Type B pancreatic cell (in vitro differentiated cells): ENCODE measurements at places on chromosomes 7 and 10. TPM values are rescaled to one million over a fixed set of nuclear protein-coding genes. Genes with fewer than 3 reads are reported as not detected.
A peak's percentile ranks its signal among the peaks of the same experiment; 100 is the strongest.

Gene NEUROG3
- 0.51 and 0.93 TPM in 2 replicates for total RNA-seq

Gene OR13A1
- total RNA-seq, result 0.14 TPM in 2 replicates

Gene AEBP1
- 5.0 and 64.1 TPM in 2 replicates for total RNA-seq

Gene RBP3
- total RNA-seq, result not detected in 2 replicates

Gene WDR86
- total RNA-seq, result 13.0 and 83.0 TPM in 2 replicates

Gene TWNK
- 11.3 and 19.2 TPM in 2 replicates for total RNA-seq

Gene ELAPOR2
- 29.5 and 39.8 TPM in 2 replicates for total RNA-seq

Gene STX1A
- 27.3 and 35.1 TPM in 2 replicates for total RNA-seq

Gene CASTOR2
- total RNA-seq, result 42.8 and 70.3 TPM in 2 replicates

- peaks cover 20% of the 10 kb centered on the region for H3K36me3 ChIP-seq
- DNase-seq, result no peak
- no peaks in the 10 kb centered on the region for H3K27me3 ChIP-seq
- H3K27ac ChIP-seq, result peak overlapping the region; percentile 99
- peaks cover 27% of the 10 kb centered on the region for H3K4me1 ChIP-seq
- H3K4me3 ChIP-seq, result peak overlapping the region; percentile 97
Observed at GRCh38 chr7:30596721-30597120, 2.0 kb downstream of the GARS1 start.

DNA sequence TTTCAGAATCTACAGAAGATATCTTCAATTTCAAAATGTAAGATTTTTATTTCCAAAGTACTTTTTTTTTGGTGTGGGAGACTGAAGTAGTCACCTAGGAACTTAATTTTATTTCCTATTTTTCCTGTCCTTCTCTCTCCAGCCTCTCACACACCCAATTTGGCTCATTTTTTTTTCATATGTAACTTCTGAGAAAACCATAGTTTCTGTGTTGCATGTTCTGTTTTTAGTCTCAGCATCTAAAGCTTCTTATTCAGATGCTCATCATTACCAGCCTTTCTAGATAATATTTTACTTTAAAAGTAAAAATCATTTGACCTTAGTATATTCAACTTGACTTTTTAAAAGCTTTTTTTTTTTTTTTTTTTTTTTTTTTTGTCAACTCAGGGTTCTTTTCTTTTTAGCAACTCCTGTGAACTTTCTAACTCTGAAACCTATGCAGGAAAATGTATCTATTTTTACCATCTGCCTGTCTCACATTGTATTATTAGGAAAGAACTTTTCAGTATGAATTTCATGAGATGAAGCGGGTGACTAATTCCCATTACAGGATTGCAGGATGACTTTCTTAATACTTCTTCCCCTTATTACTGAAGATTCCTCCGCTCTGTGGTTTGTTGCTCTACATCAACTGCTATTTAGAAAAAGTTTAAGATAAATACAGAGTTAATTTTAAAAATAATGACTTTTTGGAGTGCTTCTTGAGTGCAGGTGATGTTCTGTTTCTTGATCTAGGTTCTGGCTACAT lies 73.6 kb upstream of the LSM8 start:
- no peak overlapping the region for H3K4me3 ChIP-seq
- H3K27ac ChIP-seq, result no peak overlapping the region
- DNase-seq, result no peak
- H3K4me1 ChIP-seq, result no peaks in the 10 kb centered on the region
- H3K36me3 ChIP-seq, result no peaks in the 10 kb centered on the region

GRCh38 chr10:76051007-76051936 lies 619.8 kb downstream of the LRMDA start:
- peaks cover 55% of the 10 kb centered on the region for H3K27me3 ChIP-seq
- peaks cover 4% of the 10 kb centered on the region for H3K36me3 ChIP-seq
- peak overlapping the region; percentile 42 for H3K4me3 ChIP-seq
- peaks cover 39% of the 10 kb centered on the region for H3K4me1 ChIP-seq

DNA sequence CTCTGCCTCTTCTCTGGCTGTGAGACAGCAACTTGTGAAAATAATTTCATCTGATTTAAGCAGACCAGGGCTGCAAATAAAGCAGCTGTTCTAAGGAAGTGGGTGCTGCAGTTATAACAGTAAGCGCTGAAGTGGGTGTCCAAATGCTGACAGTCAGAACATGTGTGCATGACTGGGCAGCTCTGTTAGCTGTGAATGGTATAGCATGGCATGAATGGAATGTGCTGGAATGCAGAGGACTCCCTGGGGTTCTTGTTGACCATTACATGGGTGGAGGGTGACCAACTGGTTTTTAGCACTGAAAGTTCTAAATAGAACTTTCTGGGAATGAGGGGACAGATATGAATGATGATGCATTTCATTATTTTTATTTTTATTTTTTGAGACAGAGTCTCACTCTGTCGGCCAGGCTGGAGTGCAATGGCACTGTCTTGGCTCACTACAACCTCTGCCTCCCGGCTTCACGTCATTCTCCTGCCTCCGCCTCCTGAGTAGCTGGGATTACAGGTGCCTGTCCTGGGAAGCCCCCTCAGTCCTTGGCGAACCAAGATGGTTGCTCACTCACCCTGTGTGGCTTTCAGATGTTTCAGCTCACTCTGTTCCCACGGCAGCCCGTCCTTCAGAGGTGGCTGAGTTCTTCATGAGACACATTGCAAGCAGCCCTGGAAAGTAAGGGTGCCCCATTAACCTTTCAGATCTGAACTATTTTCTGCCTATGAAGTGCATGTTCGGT lies 319.8 kb upstream of the PHYHIPL start:
- peaks cover 7% of the 10 kb centered on the region for H3K36me3 ChIP-seq
- peak overlapping the region; percentile 19 for H3K27ac ChIP-seq
- peaks cover 4% of the 10 kb centered on the region for H3K4me1 ChIP-seq
- no peak for DNase-seq
- no peak overlapping the region for H3K4me3 ChIP-seq
- no peaks in the 10 kb centered on the region for H3K27me3 ChIP-seq

DNA sequence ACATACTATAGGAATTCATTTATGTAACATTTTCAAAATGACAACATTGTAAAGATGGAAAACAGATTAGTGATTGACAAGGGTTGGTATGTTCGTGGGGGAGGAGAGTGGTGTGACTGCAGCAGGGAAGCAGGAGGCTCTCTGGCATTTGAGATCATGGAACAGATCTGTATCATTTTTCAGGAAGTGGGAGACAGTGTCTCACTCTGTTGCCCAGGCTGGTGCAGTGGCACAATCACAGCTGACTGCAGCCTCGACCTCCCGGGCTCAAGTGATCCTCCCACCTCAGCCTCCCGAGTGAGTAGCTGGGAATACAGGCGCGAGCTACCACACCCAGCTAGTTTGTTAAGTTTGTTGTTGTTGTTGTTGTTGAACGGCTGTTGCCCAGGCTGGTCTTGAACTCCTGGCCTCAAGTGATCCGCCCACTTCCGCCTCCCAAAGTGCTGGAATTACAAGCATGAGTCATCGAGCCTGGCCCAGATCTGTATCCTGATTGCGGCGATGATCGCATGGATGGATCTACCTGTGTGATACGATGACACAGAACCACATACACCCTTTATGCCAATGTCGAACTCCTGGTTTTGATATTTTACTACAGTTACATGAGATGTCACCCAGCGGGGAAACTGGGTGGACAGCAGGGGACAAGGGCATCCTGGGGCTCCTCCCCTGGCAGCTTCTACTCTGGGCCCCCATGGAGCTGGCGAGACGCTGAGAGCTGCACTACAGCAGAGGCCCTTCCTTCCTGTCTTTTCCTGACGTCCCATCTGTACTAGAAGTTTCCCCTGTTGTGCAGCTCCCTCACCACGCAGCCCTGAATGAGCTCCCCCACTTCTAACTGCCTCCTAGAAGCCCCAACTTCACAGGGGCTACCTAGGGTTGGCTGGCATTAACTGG lies 12.3 kb upstream of the CYTH3 start:
- H3K4me3 ChIP-seq, result no peak overlapping the region
- H3K27ac ChIP-seq, result peak overlapping the region; percentile 29
- H3K27me3 ChIP-seq, result no peaks in the 10 kb centered on the region

DNA sequence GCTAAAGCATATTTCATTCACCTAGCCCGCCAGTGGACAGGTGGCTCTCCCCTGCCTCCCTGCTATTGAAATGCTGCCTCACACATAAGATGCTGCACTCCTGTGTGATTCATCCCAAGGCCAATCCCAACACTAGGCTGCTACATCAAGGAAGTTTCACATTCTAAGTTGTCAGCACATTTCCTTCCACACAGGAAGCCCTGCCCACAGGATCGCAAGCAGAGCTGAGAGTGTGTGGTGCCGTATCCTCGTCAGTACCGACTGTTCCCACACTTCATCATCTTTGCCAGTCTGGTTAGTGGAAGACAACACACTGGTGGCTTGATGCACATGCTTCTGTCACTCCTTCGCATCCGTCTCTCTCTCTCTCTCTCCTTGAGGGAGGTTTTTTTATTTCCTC lies 194.3 kb upstream of the PPP2R2D start:
- no peaks in the 10 kb centered on the region for H3K36me3 ChIP-seq
- H3K4me3 ChIP-seq, result no peak overlapping the region
- H3K27ac ChIP-seq, result no peak overlapping the region
- peaks cover 12% of the 10 kb centered on the region for H3K27me3 ChIP-seq
- DNase-seq, result peak; percentile 34

- H3K36me3 ChIP-seq, result peaks cover 6% of the 10 kb centered on the region
- peak overlapping the region; percentile 98 for H3K27ac ChIP-seq
- H3K4me1 ChIP-seq, result peaks cover 9% of the 10 kb centered on the region
- peak overlapping the region; percentile 97 for H3K4me3 ChIP-seq
- H3K27me3 ChIP-seq, result no peaks in the 10 kb centered on the region
Observed at GRCh38 chr7:100865938-100866728, 1.1 kb upstream of the TRIP6 start.

DNA sequence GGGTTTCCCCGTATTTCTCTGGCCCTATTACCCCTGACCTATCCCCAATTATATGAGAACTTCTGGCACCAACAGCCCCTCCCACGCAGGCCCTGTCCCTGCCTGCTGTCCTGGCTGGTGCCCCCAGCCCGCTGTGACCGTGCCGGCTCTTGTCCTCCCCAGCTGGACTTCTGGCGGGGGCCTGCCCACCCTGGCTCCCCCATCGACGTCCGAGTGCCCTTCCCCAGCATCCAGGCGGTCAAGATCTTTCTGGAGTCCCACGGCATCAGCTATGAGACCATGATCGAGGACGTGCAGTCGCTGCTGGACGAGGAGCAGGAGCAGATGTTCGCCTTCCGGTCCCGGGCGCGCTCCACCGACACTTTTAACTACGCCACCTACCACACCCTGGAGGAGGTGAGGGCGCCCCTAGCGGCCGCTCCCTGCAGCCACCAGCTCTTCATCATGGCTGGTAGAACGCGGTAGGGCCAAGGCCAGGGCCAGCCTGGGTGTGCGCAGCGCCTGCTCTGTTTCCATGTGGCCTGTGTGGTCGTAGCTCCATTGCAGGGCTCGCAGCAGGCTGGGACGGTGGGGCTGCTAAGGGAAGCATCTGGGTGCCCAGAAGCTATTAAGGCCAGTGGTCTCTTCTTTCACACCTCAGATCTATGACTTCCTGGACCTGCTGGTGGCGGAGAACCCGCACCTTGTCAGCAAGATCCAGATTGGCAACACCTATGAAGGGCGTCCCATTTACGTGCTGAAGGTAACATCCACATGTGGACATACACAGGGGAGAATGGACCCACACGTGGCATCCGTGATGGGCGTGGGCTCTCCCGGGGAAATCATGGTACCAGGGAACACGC lies 1.4 kb downstream of the CPA1 start:
- no peak overlapping the region for H3K4me3 ChIP-seq
- peaks cover 19% of the 10 kb centered on the region for H3K4me1 ChIP-seq
- DNase-seq, result no peak
- H3K27me3 ChIP-seq, result no peaks in the 10 kb centered on the region
- H3K36me3 ChIP-seq, result peaks cover 5% of the 10 kb centered on the region

- H3K27me3 ChIP-seq, result no peaks in the 10 kb centered on the region
- H3K4me3 ChIP-seq, result no peak overlapping the region
- H3K4me1 ChIP-seq, result no peaks in the 10 kb centered on the region
- no peak for DNase-seq
Observed at GRCh38 chr10:11927746-11928145, 104.6 kb downstream of the PROSER2 start.

- no peak for DNase-seq
- no peak overlapping the region for H3K27ac ChIP-seq
- peaks cover 7% of the 10 kb centered on the region for H3K4me1 ChIP-seq
Observed at GRCh38 chr7:41536873-41537665, 165.8 kb downstream of the INHBA start.

GRCh38 chr7:4817178-4817901 lies 41.9 kb downstream of the AP5Z1 start:
- H3K4me1 ChIP-seq, result peaks cover 8% of the 10 kb centered on the region
- peaks cover 10% of the 10 kb centered on the region for H3K36me3 ChIP-seq
- DNase-seq, result no peak
- H3K27ac ChIP-seq, result no peak overlapping the region

GRCh38 chr10:30059209-30060107 lies at the start of gene JCAD:
Gene JCAD, minus strand, starts transcription at chr10:30059586. Its CDS starts 11,774 bp downstream, at chr10:30047812.
- H3K4me1 ChIP-seq, result peaks cover 29% of the 10 kb centered on the region
- H3K36me3 ChIP-seq, result no peaks in the 10 kb centered on the region
- peaks cover 28% of the 10 kb centered on the region for H3K27me3 ChIP-seq
- peak within 1 kb of the TSS; percentile 93 for H3K4me3 ChIP-seq
- peak; percentile 81 for DNase-seq
- peak within 1 kb of the TSS; percentile 70 for H3K27ac ChIP-seq

GRCh38 chr10:35451151-35452016 lies 115.1 kb downstream of the CCNY start:
- peak overlapping the region; percentile 17 for H3K27ac ChIP-seq
- no peaks in the 10 kb centered on the region for H3K36me3 ChIP-seq
- DNase-seq, result no peak
- no peaks in the 10 kb centered on the region for H3K27me3 ChIP-seq
- no peak overlapping the region for H3K4me3 ChIP-seq

GRCh38 chr7:135929722-135930141 lies 47.4 kb downstream of the MTPN start:
- H3K36me3 ChIP-seq, result peaks cover 31% of the 10 kb centered on the region
- no peaks in the 10 kb centered on the region for H3K27me3 ChIP-seq
- H3K4me3 ChIP-seq, result peak overlapping the region; percentile 55

GRCh38 chr7:89738549-89738948 lies 415.7 kb upstream of the STEAP1 start:
- no peaks in the 10 kb centered on the region for H3K4me1 ChIP-seq
- no peak for DNase-seq
- H3K4me3 ChIP-seq, result no peak overlapping the region
- H3K27ac ChIP-seq, result no peak overlapping the region
- no peaks in the 10 kb centered on the region for H3K27me3 ChIP-seq

DNA sequence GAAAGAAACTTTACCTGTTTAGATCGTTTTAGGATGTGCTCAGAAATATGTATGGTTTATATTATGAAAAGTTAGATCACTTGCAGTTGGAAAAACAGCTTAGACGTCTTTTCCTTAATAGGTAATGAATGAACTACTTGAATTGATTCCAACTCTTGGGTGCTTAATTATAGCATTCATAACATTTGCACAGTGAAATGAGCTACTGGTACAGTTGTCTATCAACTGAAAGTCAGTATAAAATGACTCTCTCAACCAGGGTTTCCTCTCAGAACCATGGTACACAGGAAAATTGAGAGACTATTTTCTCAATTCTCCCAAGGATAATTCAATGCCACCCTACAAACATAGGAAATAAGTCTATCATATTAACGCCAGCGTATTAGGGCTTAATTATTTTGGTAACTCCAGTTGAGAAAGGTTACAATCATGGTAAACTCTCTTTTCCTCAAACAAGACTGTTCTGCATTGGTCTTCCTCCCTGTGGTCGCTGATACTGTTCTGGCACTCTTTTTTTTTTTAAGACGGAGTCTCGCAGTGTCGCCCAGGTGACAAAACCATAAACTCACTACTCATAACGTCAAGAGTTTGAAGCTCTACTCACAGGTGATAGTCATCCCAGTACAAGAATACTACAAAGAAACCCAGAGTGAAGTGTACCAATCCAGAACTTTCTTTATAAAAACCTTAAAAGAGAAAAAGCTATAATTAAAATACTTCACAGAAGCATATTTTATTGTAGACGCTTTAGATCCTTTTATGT lies 2.0 kb downstream of the ANLN start:
- H3K27ac ChIP-seq, result peak overlapping the region; percentile 84
- H3K4me1 ChIP-seq, result peaks cover 22% of the 10 kb centered on the region
- peak overlapping the region; percentile 90 for H3K4me3 ChIP-seq
- no peak for DNase-seq
